ENCODE measurements at places on chromosomes 3 and 15.

DNA sequence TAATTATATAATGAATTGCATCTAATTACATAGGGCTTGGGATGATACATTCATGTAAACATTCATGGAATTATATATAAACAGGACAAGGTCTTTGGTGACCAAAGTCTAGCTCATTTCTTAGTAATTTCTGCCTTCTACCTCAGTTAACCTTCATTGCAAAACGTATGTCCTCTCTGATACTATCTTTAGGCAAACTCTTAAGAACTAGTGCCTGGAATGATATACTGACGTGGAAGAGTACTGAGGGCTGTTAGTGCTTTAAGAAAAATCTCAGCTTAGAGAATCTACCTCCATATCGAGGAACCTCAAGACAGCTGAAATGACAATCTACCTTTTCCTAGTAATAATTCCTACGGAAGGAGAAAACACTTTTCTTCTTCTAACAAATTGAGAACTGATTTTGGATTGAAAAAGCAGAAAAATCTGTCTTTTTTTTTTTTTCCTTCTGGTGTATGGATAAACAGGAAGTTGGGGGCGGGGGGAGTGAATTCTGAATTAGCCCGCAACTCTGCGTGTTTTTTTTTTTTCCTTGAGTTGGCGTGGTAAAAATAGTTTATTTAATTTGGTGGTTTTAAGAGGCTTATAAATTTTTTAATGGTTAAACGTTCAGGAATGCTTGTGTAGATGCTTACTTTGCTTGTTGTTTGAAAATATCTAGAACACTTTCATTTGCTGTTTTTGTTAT lies 43.2 kb downstream of the RARB start:
- DNase-seq, result no peak

GRCh38 chr15:90839187-90840071 lies 29.0 kb upstream of the FURIN start:
- DNase-seq, result no peak

- no peak for DNase-seq
Observed at GRCh38 chr15:71054286-71054952, 60.9 kb upstream of the THSD4 start.

GRCh38 chr15:70487387-70487740 lies 276.0 kb downstream of the UACA start:
- DNase-seq, result no peak

GRCh38 chr3:158057666-158058065 lies 48.6 kb downstream of the SHOX2 start:
- DNase-seq, result no peak

GRCh38 chr3:47276558-47276957 lies 6.0 kb downstream of the KIF9 start:
- no peak for DNase-seq

GRCh38 chr15:41629463-41629862 lies 30.7 kb upstream of the MGA start:
- no peak for DNase-seq

GRCh38 chr15:31768055-31768454 lies 262.3 kb upstream of the CHRNA7 start:
- DNase-seq, result no peak

DNA sequence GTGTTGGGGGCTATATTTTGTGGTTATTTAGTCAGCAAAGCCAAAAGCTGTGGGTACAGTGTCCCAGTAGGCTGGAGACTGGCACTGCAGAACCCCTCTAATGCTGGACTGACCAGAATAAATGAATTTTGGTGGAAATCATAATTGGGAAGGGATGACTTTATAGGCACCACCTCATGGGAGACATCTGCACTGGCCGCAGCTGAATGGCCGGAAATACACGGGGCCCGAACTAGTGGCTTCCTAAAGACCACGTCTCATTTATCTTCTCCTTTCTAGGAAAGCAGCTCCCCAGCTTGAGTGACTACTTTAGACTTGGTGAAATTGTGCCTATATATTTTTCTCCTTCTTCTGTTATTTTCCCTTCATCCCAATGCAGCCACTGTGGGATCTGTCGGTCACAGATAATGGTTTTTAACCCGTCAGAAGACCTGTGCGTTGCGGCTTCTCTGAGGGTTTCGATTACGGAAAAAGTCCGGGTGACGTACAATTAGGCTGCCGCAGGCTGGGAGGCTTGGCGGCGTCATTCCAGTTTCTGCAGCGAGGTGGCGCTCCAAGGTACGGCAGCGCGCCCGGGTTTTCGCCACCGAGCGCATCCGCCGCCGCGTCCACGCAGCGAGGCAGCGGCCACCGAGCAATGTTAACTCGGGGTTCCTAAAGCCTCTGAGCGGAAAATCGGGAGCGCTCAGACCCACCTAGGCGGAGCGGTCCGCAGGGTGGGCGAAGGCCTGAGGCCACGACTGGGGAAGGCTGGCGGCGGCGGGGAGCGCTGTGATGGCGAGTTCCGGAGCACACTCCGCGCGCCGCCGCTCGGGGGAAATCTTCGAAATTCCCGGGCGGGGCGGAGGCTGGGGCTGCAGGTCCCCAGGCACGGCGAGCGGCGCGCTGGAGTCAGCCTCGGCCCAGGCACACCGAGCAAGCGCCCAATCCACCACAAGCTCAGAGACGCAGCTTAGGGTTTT lies 26.3 kb downstream of the NR2F2 start:
- DNase-seq, result peak; percentile 62

DNA sequence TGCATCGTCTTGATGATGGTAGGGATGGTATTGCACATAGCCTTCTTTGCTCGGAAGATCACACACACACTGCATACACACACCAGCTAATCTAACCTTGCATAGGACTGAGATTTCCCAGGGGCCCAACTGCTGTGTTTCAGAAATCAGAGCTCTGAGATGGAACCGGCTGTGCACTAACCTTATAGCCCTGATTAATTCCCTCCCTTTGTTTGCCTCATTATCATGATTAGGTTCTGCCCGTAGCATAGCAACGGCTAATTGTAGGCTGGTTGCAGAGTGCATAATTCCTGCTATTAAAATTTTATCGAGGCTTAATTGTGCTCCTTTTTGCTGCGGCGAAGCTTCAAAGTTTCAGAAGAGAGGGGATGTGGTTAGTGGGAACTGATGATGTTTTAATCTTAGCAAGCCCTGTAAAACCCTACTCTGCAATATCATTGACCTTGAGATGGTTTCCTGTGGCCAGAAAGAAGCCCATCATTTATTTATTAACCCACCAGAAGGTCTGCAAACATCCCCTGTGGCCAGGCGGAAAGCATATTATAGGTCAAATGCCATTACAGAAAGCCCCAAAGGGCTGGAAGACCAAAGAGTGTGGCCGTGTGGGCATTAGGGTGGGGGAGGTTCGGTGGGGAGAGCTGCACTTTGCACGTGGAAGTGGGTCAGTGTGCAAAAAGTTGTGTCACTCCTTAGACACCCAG lies 56.2 kb upstream of the GLCE start:
- no peak for DNase-seq

GRCh38 chr15:57363661-57364060 lies 12.6 kb upstream of the CGNL1 start:
- no peak for DNase-seq

DNA sequence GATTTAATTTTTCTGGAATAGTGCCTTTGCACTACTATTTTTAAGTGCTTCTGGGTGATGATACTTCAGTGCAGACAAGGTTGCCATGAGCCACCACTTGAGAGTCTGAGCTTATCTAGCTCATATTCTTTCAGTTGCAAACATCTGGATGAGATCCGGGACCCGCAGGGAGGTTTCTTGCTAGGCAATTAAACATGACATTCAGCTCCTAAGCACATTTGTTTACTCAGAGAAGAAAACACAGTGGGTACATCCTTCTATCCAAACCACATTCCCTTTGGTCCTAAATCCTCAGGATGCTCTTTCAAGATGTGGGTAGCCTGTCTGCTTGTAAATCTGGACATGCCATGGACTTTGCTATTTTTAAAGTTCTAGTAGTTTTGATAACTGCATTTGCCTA lies 12.0 kb downstream of the PLSCR1 start:
- DNase-seq, result no peak

GRCh38 chr3:47319956-47320355 lies 37.2 kb downstream of the KLHL18 start:
- DNase-seq, result no peak

DNA sequence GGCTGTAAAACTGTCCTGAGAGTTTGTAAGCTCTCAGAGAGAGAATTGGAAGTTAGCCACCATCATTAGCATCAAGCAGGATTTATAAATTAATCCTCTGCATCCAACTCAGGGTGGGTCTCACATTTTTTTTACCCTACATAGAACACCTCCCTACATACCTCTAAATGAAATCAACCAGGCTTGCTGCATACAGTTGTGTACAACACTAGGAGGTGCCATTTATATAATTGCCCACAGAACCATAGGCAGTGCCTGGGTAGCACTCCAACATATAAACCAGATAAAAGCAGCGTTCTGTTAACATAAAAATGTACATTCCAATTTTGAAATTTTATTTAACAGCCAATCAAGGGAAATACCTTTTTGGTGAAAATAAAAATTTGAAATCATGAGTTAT lies 48.2 kb upstream of the SELENOK start:
- DNase-seq, result no peak

- no peak for DNase-seq
Observed at GRCh38 chr3:11275926-11276325, 3.7 kb downstream of the ATG7 start.

All from activated T-cell treated with anti-CD3 and anti-CD28 coated beads for 24 hours (primary cell).